ENCODE measurements at places on chromosomes 3 and 15.

DNA sequence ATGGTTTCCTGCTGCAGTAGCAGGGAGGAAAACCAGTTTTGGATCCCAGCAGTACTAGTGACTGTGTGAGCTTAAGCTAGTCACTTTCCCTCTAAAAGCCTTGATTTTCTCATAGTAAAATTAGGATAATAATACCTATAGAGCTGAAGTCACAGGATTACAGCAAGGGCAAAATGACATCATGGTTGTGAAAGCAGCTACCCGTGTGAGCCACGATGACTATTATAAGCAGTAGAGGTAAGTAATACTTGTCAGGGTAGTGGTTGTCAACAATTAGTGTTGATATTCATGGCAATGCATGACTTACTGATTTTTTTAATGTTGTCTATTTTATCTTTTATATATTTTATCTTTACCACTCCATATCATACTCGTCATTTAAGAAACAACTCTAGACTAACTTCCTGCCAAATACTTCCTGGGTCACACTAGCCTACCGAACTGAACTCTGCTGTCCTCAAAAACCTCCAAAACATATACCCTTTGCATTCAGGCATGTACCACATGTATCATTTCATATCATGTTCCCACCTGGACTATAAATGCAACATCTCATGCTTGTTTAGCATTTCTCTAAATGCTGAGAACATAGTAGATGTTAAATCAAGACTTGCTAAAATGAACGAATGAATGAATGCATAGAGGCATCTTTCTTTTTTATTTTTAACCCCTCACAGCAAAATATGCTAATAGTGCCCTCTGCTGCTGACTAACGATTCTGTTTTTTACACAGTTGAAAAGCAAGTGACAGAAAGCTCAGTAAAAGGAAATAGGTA lies 172.6 kb downstream of the P3H2 start:
- no peak for DNase-seq

DNA sequence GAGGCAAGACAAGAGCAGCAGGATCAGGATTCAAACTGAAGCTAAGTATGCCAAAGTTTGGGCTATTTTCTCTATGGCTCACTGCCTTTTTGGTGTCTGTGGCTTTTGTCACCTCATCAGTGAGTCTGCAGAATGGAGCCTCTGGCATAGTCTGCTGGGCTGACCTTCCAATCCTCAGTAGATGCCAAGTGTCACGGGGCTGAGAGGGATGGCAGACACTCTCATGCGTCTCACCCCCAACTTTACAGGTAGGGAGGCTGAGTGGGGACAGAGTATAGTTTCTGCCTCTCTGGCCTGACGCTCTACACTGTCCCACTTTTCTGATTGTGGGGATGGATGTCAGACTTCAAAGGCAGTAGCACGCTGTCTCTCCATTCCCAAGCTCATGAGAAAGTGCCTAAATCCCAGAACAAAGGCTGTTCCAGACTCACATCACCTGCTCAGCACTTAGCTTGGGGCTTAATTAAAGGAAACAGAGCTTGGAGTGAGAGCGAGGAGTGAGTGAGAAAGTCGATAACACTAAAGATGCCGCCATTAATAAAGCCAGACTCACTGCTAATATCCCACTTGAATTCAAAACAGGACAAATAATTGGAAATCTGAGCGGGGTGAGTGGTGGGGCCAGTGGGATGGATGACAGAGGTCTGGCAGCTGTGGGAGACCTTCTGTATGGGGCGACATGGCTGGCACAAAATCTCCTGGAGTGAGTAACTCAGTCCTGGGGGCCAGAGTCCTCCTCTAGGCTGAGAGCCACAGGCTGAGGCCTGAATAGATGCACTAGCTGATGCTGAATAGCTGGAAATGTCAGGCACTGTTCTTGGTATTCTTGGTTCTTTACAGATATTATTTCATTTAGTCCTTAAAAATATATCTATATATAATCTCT lies 78.4 kb upstream of the MRPS22 start:
- no peak for DNase-seq

DNA sequence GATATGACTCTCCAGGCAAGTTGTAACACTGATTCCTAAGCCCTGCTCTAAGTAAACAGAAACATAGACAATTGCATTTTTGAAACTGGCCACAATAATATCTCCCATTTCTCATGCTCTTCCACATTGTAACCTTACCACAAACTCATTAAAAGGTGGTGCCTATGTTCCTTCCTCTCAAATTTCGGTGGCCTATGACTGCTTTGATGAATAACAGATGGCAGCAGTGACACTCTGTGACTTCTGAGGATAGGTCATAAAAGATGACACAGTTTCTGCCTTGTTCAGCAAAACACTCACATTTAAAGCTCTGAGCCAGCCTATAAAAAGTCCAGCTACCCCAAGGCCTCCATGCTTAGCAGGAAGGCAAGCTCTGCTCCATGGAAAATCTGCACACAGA lies 195.2 kb downstream of the EFHB start:
- DNase-seq, result no peak

GRCh38 chr15:87858651-87859050 lies 397.9 kb downstream of the NTRK3 start:
- no peak for DNase-seq

GRCh38 chr3:102085431-102086176 lies 236.3 kb downstream of the NFKBIZ start:
- DNase-seq, result no peak

DNA sequence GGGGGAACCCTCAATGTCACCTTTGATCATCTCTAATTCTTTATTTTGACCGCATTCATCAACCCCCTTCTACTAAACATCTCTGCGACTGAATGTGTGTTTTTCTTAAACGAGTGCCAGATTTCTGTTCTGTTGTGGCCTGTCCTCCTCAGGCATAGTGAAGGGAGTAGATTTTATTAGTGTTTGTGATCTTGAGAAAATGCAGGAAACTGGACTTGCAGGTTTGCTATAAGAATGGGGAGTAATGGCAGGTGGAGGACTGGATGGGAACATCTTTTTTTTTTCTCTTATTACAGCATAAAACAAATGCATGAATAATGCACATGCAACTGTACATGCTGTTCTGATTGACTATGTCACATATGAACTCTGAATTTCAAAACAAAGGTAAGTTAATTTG lies 59.3 kb downstream of the ADAMTSL3 start:
- DNase-seq, result no peak

DNA sequence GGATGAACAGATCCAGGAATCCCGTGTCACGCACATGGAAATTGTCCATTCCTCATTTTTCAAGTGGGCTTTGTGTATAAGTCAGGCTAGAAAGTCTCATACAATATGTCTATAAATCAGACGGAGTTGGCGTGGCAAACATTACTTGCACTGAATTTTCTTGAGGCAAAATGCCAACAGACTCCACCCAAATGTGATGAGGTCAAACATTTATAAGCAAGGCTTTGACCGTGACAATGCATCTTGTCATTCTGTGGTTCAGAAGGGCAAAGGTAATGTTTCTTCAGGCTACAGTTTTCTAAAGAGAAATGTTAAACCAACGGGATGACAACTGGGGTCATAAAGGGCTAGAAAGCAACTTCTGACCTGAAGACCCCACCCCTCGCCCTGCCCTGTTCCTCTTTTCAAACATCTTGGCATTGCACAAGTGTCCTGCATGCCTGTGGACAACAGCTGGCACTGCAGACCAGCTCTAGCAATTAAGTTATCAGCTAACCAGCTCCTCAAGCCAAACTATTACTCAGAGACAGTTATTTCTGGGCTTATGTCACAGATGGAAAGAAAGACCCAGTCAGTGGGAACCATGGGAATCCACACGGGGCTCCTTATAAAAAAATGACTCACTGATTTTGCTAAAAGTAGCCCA lies 36.5 kb upstream of the SPTBN5 start:
- no peak for DNase-seq

GRCh38 chr3:52524752-52525679 lies 8.6 kb downstream of the NT5DC2 start:
- DNase-seq, result no peak

DNA sequence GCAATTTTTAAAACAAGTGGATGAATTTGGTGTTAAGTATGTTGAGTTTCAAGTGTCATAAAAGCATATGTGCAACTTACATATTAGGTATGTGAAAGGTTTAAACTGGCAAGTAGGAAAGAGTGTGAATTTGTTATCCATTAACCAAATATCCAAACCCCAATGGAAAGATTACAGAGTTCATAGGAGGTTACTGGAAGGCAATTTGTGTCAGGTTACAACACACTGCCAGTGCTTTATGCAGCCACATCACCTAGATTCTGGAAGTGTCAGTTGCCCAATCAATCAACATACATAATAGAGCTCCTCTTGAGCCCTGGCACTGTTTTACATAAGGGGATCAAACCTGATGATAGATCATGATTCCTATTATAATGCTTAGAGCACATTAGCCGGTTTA lies 261.0 kb downstream of the ROBO1 start:
- DNase-seq, result no peak

- DNase-seq, result no peak
These were observed 180.1 kb upstream of the KBTBD8 start for GRCh38 chr3:66817951-66818557.

DNA sequence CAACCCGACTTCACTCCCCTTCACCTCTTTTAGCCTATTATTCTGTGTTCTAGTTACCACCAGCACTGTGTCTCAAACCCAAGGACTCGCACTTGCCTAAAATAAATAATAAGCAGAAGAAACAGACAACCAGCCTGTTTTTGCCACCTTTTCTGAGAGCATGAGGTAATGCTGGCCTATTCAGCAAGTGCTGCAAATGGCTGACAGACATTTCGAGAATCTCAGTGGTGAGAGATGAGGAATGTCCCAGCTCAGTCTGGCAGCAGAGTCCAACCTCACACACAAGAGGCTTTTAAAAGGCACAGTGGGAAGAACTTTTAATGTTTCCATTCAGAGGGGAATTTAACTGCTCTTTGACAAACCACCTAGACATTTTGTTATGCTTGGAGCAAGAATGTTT lies 143.3 kb upstream of the GMNC start:
- DNase-seq, result no peak

- DNase-seq, result no peak
These were observed 6.2 kb downstream of the ZXDC start for GRCh38 chr3:126469479-126469878.

DNA sequence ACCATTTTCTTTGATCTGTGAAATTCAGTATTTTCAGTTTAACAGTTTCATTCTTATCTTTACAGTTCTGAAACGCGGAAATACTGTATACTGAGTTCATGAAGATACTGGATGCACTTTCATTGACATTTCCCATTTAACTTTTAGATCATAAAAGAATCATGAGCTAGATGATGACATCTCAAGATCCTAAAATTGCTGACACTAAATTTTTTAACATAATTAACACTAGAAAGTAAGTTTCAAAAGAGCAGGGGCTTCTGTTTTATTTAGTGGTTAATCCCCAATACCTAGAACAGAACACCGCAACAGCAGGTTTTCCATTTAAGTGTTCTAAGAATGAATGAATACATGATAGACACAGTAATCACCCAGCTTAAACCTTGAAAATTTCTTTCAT lies 54.2 kb downstream of the SHQ1 start:
- no peak for DNase-seq

- no peak for DNase-seq
These were observed 135.2 kb downstream of the TMCC1 start for GRCh38 chr3:129758306-129758705.

DNA sequence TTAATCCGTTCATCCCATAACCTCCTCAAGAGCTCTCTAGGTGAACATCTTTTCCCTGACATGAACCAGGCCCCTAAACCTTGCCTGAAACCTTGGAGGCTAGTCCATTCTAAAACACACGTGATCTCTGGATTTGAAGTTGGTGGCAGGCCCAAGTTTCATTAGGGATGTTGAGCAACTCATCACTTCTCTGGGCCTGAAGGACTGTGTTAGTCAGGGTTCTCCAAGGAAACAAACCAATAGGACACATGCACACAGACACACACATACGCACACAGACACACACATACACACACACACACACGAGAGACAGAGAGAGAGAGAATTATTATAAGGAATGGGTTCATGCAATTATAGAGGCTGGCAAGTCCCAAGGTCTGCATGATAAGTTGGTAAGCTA lies 31.9 kb downstream of the ACAN start:
- no peak for DNase-seq

DNA sequence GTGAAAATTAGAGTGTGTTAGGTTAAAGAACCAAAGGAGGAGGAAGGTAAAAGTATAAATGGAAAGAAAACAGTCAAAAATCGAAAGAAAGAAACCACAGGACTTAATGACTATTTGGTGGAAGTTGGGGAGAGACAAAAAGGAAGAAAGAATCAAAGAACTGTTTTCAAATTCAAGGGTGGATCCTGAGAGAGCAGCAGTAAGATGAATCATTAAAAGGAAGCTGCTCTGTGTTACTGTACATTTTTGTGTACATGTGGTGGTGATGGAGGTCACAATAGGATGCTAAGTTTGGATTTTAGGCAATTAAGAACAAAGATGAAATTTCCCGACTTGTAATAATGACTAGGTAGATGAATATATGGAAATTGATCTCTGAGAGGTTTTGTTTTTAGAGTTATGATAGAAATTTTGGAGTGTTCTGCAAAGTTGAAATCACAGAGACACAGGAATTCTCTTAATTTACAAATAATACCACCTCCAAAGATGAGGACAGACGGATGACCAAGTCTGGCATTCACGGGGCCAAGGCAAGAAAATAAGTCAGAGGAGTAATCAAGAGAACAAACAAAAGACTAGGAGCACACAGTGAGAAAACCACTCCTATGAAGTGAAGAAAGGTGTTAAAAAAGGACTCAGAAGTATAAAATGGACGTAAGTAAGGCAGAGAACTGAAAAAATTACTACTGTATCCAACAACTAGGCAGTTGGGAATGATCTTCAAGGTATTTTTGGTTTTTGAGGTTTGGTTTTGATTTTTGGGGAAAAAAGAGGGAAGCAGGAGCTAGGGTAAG lies 7.1 kb downstream of the DHX36 start:
- DNase-seq, result no peak

GRCh38 chr3:49022688-49023171 lies 809 bp downstream of the NDUFAF3 start:
- no peak for DNase-seq

DNA sequence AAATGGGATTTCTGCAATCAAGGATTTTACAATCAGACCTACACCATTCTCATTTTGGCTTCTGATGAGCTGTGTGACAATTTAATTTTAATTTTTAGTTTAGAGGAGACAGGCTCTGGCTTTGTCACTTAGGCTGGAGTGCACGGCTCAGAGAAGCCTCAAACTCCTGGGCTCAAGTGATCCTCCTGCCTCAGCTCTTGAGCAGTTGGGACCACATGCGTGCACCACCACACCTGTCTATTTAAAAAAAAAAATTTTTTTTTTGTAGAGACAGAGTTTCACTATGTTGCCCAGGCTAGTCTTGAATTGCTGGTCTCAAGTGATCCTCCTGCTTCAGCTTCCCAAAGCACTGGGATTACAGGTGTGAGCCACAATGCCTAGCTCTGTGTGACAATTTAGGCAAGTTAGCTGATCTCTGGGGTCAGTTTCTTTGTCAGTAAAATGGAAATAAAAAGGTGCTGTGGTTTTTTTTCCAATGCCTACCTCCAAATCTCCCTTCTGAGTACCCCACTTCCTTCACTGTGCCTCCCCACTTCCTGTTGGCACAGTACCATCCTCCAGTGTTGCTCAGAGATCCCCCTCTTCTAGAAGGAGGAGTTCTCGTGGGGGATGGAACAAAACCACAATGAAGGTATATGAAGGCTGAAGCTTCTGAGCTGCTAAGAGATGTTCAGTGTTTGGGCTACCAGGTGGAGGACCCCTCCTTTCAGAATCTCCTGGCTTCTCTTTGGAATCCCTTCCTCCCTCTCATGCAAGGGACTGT lies 54.1 kb upstream of the GSK3B start:
- no peak for DNase-seq

GRCh38 chr3:38805765-38806386 lies 10.1 kb downstream of the SCN10A start:
- DNase-seq, result no peak
